Activated CD8-positive, alpha-beta memory T cell treated with anti-CD3 and anti-CD28 coated beads for 24 hours (primary cell): ENCODE measurements at places on chromosomes 3 and 15.

DNA sequence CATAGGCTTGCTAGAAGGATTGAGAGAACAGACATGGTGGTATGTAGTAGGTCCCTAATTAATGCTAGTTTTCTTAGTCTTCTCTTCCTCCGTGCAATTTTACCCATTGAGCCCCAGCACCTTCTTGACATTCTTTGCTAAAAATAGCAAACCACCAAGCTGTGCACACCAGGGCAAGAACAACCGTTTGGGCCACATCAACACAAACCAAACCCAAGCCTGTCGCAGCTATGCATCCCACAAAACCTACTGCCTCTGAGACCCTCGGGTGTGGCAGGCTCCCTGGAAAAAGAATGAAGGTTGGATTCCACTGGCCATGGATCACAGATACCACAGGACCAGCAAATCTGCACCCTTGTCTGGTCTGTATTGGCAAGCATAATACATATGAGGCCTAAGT, 27.1 kb downstream of the HEG1 start:
- no peak for DNase-seq

DNA sequence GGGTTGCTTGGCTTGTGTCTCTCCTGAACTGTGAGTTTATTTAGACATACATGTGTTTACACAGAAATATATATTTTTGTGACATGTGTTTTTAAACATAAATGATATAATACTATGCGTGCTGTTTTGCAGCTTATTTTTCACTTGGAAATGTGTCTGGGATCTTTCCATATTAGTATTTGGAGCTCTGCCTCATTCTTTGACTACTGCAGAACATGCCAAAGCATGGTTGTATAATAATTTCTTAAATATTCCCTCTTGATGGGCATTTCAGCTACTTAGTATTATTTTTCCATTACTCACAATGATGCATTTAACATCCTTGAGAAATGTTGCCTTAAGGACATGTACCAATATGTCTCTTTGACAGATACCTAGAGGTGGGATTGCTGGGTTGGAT, 19.5 kb downstream of the ANAPC13 start:
- DNase-seq: no peak

DNA sequence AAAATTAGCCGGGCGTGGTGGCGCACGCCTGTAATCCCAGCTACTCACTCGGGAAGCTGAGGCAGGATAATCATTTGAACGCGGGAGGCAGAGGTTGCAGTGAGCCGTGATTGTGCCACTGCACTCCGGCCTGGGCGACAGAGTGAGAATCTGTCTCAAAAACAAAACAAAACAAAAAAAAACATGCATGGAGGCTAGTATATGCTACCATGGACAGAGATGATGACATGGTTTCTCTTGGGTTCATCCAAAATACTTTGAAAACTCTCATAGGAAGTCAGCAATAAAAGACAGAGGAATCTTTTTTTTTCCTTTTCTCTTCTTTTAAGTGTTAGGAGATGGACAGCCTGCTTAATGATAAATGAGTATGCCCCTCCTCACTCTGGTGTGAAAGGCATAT, 137.7 kb upstream of the MB21D2 start:
- no peak for DNase-seq

GRCh38 chr3:128681369-128681829, 30.8 kb upstream of the RPN1 start:
- DNase-seq: no peak

DNA sequence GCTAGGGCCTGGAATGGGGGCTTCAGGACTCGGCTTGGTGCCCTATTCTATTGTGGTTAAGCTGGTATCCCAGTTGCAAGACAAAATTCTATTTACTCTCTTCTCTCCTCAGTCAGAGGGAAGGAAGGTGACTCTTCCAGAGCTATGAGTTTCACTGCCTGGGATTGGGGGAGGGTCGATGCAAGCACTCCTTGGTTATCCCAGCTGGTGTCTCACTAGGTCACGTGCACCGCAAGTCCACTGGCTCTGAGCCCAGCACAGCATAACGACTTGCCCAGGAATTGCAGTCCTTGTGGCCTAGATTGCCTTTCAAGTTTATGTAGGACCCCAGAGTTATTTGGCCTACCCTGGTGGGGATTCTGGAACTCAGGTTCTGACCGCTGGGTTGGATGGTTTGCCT, 958.8 kb downstream of the IGSF11 start:
- no peak for DNase-seq

DNA sequence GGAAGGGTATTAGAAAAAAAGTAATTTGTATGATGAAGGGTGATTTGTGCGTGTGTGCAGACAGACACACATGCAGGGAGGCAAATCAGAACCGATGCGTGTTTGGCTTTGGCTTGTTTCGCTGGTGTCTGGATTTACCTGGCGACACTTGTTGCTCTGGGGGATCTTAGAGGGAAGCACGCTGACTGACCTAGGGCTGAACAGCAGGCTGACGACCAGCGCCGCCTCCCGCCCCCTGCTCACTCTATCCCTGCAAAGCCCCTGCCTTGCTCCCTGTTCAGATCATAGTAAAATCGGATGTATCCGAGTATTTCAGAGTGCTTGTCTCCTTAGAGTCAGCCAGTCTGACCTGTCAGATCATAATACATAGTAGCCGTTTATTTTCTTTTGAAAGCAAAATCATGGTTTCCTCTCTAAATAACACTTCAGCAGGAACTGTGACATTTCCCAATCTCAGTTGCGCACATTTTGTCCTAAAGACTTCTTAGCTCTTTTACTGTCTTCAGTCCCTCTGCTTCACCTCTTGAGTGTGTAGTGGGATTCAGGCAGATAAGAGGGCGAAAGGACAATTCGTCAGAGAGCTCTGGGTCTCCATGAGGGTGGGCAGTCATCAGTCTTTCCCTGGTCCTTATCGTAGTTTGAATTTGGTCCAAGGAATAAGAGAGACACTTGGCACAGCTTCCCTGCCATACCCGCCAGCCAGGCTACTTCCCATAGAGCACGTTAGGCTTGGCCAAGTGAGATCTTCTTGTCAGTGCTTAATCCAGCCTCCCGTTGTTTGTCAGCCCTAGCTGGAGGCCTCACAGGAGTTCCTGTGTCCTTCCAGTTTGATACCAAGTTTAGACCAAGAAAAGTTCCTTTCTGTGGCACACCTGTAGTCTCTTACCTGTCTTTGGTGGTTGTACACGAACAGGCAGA, 97.4 kb downstream of the PGPEP1L start:
- DNase-seq: no peak

DNA sequence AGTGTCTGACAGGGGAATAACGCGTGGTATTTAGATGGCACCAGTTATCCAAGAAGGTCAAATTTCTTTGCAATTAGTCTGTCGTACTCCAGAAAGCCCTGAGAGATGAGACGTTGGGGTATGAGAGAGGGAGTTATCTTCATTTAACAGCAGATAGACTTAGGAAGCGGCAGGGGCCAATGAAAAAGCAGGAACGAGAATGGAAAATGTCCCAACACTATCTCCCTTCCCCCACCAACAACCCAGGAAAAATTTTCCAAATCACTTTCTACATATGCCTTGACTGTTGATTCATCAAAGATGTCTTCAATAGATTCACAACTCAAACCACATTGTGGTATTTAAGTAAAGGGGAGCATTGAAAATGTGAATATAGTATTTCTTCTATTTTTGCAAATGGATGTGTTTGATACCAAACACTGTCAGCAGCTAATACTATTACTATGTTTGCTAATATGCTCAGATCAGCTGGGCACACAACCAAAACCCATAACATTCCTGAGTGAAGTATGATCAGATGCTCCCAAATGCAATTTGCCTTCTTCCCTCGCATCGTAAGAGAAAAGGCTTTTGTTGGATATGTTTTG, 13.3 kb upstream of the GREM1 start:
- DNase-seq: no peak

DNA sequence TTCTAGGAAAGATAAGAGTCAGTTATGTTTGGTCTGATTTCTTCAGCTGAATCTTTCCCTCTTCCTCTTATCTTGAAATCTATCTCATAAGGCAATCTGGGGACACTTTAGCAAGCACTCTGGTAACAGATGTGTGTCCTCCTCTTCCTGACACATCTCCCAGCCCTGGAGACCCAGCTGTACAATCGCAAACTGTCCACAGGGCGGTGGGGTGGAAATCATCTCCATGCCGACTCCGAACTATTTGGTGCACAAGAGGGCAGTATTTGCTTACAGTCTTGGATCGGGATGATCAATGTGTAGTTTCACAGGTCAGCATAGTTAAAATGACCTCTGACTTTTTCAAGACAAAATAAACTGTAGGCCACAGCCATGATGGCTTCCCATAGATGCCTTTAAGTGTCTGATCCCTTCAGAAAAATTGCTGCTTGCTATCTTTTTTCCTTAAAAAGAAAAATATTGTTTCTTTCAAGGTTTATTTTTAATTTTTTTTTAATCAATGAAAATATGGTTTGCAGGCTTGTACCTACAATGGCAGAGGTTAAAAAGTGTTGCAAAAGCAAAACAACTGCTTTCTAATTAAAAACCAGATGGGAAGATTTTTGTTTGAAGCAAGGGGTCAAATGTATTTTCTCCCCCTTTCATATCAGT, 17.7 kb downstream of the EEFSEC start:
- DNase-seq: no peak

DNA sequence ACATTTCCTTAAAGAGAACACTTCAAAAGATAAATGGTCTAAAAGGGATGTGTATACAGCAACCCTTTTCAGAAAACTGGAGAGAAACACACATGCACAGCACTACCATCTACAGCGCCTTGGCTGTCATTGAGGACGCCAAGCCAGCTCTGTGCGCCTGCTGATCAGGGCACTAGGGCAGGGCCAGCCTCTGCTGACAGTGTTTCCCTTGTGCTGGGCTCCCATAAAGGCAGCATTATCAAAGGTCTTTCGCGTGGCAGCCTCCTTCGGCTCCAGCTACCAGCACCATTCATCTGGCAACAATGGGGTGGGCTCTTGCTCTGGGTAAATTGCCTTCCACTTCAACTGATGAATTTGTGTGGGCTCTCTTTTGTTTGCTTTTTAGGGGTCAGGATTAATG, 53.4 kb downstream of the LDHAL6B start:
- no peak for DNase-seq

- no peak for DNase-seq
Observed at GRCh38 chr15:78071383-78071782, 6.1 kb downstream of the TBC1D2B start.

- DNase-seq: no peak
Observed at GRCh38 chr15:48478581-48478980, 147.4 kb downstream of the DUT start.

GRCh38 chr3:69763458-69763857, 24.2 kb downstream of the MITF start:
- no peak for DNase-seq

DNA sequence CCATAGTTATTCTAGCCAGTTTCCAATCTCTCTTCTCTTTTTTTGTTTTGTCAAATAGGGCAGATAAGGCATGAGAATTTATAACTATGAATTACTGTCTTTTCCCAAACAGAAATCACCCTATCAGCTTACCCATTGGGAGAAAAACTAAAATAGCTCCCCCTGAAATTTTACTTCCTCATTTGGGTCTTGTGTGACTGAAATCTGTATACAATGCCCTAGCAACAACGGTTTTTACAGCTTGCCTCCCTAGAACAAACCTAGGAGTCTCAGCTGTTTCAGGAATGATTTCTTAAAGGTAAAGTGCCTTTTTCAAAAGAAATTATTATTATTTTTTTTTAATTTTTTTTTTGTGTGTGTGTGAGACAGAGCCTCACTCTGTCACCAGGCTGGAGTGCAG, 56.8 kb downstream of the CD86 start:
- no peak for DNase-seq

DNA sequence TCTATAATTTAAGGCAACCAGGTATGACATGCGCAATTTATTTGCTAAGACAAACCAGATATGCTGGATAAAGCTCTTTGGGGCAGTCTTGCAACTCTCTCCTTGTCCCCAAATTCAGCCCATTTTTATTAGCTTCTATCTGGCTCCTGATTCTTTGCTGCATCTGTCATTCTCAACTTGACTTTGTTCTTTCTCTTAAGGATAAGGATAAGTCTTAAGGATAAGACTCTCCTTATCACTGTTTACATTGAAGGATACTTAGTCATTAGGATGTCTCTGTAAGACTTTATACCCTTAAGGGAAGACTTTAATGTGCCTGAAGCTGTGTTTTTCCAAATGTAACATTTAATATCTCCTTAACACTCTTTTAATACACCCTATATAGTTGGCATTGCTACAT, 49.2 kb downstream of the ALCAM start:
- DNase-seq: no peak

- DNase-seq: no peak
Observed at GRCh38 chr3:100386437-100387074, 14.3 kb downstream of the TOMM70 start.

GRCh38 chr3:71504250-71505036, 79.1 kb downstream of the FOXP1 start:
- peak; percentile 61 for DNase-seq

DNA sequence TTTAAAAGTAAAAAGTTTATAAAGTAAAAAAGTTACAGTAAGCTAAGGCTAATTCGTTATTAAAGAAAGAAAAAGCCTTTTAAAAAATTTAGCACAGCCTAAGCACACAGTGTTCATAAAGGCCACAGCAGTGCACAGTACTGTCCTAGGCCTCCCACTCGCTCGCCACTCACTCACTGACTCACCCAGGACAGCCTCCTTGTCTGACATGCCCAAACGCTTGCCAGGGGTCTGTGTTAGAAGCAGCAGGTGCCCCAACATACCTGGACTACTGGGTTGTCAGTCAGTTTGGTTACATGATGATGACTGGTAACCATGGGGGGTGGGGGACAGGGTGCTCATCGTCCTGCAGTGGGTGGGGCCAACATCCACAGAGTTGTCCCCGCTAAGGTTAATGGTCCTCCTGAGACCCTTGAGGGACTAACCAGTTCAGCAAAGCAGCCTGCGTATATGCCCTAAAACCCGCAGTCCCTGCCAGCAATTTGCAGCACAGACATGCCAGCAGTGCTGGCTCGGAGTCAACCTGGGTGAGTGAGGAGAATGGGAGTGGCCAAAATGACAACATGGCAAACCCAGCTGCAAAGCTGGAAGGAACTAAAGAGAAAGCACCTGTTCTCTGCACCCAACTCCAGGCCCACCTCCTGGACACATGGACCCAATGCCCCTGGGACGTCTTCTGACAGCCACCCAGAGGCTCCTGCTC, 49.2 kb downstream of the CYFIP1 start:
- no peak for DNase-seq

GRCh38 chr3:152835601-152836102, 721 bp downstream of the P2RY1 start:
- DNase-seq: peak; percentile 56

DNA sequence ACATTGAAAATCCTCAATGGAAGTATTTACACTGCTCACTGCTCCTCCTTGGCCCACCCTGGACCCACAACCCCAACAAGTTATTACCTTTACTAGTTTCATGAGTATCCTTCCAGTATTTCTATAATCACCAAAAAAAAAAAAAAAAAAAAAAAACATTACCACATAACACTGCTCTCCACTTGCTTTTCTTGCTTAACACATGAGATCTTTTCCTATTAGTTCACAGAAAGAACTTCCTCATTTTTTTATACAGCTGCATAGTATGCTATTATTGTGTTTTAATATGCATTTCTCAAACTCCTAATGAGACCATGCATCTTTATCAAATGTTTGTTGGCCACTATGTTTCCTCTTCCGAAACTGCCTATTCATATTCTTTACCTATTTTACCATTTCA, 14.6 kb downstream of the GABPB1 start:
- DNase-seq: no peak

GRCh38 chr3:15042936-15043335, 22.2 kb downstream of the MRPS25 start:
- DNase-seq: no peak
